ENCODE measurements at places on chromosomes 5 and 9.

GRCh38 chr9:72627956-72628540 is 106.6 kb downstream of the TMC1 start:
- no peak for DNase-seq

- DNase-seq = no peak
These were observed 1.0 kb upstream of the DAB2IP start for GRCh38 chr9:121650217-121651007.

DNA sequence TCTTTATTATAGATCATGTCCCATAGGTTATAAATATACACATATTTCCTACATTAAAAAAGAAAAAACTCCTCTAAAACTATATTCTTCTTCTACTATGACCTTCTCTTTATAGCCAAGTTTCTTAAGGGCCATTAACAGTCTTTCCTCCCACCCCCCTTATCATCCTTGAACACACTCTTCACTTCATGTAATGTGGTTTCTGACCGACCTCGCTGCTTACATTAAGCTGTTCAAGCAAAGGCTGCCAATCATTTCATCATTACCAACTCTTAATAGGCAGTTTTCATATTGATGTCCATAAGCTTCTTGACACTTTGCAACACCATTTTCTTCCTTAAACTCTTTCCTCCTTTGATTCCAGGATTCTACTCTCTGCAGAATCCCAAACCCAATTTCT is 283.0 kb upstream of the PCSK5 start:
- no peak for DNase-seq

GRCh38 chr5:148388696-148389095 is 4.9 kb downstream of the FBXO38 start:
- DNase-seq = no peak

DNA sequence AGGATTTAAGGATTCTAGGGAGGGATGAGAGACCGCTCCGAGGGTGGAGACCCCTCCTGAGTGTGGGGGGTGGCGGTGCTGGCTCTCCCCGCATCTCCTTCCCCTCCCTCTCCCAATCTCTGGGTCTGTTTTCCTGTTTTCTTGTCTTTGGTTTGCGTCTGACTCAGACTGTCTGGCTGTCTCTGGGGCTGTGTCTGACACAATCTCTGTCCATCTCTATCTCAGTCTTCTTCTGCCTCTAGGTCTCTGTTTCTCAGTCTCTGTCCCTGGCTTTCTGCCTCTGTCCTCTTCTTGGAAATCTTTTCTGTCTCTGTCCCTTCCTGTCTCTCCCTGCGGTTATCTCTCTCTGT is 196 bp upstream of the GRM6 start:
- no peak for DNase-seq

- no peak for DNase-seq
These were observed 156.4 kb upstream of the IRX4 start for GRCh38 chr5:2039180-2039531.

- no peak for DNase-seq
These were observed 43.0 kb upstream of the BOD1 start for GRCh38 chr5:173659423-173659822.

DNA sequence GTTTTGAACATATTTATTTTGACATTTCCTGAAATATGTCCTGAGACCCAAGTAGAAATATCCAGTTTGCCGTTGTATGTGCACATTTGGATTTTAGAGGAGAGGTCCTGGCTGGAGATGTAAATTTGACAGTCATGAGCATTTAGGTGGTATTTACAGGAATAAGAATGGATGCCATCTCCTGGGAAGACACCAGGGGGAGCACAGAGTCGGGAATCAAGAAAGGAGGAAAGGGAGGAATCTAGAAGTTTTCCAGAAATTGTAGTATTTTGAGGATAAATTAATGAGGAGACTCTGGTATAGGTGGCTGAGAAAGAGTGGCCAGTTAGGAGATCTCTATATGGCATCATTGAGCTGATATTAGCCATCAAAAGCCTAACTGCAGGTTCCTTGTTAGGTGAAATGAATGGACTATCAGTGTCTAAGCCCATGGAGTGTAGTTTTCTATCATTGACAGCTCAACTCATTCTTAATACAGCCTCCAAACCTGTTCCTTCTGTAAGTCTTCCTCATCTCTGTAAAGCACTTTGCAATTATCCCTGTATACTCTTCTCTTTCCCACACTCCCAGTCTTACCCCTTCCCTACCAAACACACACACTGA is 7.2 kb downstream of the GAPT start:
- DNase-seq = peak; percentile 32

- peak; percentile 77 for DNase-seq
These were observed 21.3 kb downstream of the TRMO start for GRCh38 chr9:97900738-97901565.

DNA sequence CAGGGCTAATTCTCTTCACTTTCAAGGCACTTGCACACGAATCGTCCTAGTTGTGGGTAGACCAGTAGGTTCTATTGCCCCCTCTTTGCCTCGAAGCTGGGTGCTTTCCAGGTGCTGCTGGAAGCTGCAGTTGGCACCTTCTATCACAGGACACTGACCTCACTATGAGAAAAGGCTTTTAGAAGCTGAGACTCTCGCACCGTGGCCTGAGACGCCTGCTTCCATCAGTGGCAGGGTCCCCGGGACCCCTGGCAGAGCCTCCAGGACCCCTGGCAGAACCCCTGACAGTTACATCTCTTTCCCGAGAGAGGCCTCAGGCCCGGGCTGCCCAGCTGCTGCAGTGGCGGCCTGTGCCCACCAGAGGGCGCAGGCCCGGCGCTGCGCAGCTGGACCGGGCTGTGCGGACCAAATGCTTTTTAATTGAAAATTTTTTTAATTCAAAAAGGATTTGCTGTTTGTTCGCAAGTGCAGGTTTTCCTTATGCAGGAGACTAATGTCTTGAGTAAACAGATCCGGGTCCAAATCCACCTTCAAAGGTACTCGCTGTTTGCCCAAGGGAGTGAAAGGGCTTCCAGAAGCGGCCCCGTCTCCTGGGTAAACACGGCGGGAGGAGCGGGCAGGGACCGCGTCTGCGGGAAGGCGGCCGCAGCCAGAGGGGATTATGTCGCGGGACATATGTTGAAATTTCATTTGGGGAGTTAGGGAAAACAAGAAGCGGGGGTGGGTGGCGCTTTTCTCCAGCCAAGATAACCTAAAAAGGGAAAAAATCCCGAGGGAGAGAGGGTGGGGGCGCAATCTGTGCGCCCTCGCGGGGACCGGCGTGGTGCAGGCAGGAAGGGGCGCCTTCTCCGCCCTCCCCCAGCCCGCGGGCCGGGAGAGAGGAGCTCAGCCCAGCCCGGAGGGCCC is 114.5 kb upstream of the LMX1B start:
- DNase-seq = no peak

DNA sequence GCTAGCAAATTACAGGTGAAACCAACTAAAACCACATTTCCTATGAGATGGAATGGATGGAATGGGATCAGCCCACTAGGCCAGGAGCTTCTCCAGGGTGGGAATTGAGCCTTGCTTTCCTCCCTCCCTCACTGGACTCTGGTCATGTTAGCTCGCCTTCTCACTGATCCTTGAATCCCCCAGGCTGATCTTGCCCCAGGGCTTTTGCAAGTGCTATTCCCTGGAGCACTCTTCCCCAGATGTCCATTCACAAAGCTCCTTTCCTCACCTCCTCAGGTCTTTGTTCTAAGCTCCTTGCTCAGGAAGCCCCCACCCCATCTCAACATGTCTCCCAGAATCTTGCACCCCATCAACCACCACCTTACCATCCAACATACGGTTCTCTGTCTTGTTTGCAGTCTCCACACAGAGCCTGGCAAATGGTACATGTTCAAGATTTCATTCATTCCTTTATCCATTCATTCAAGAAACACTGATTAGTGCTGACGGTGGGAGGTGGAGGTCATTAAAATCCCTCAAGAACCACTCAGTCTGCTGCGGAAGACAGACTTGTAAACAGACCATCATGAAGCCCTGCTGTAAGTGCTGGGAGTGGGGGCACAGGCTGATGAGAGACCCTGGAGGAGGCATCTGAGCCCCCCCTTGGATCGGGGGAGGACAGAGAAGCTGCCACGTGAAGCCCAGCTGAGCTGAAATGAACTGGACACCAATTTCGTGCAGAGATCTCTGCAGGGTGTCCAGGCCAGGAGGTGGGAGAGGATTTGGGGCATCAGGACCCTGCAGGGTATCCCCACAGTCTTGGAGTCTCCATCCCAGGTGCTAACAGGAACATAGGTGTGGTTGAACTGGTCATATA is 141.7 kb downstream of the BARX1 start:
- DNase-seq = no peak

- no peak for DNase-seq
These were observed 48.2 kb downstream of the RXRA start for GRCh38 chr9:134374301-134375010.

DNA sequence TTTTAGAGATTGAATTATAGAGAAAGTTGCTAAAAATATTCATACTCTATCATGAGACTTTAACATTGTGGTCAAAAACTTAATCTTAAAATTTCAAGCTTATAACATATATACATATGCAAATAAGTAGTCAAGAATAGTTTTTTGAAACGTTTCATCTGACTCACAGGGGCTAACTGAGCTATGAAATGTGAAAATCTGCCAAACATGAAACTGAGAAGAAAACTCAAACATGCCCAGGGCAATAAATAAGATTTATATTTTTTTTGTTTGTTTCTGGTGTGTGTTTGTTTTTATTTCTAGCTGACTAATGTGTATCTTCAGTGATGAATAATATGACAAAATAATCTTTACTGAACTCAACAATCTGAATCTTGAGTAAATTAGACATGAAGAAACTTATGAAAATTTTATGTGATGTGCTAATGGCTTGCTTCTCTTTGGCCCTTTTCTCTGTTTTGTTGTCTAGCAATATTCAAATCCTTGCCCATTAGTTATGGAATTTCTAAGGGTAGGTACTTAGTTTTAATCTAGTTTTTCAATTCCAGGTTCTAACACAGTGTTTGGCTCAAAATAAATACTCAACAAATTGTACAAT is 99.9 kb downstream of the FAM174A start:
- DNase-seq = no peak

DNA sequence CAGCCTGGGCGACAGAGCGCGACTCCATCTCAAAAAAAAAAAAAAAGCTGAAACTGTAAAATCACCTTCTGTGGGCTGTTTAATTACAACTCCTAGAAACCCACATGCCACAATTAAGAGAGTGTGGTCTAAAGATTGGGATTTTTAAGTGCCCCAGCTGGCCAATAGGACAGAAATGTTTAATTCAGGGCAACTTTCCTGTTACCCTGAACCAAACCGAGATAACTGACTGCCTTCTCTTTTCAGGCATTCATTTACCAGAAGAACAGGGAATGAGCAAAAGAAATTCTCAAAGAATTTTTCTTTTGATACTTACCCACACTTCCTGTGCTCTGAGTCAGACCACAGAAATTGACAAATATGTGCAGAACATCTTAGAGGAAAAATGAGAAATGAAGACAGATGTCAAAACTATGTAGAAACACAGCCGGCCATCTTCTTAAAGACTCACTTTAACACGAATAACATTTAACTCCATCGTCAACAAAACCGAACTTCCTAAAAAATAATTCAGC is 221.3 kb upstream of the DAPK1 start:
- no peak for DNase-seq

- no peak for DNase-seq
These were observed 160.6 kb downstream of the CCDC192 start for GRCh38 chr5:127863610-127864395.

- no peak for DNase-seq
These were observed 6.3 kb downstream of the RAPGEF1 start for GRCh38 chr9:131733541-131734061.

GRCh38 chr9:116009420-116009819 is 144.2 kb upstream of the PAPPA start:
- DNase-seq = no peak

DNA sequence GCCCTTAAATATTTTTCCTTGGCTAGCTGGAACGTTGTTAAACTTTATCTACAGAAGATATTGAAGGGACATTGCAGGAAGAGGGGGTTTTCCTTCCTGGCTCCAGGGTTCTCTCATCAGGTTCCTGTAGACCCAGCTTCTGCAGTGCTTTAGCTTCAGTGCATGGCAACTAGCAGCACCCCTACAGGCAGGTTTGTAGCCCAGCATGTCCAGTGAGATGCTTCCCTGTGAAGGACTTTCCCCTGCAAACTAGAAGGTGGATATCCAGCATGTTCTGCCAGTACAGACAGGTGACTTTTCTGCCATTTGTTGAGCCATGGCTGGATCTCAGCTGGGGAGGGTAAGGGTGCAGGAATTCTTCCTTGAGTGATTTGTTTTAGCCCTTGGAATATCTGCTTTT is 10.4 kb downstream of the CCL28 start:
- DNase-seq = no peak

DNA sequence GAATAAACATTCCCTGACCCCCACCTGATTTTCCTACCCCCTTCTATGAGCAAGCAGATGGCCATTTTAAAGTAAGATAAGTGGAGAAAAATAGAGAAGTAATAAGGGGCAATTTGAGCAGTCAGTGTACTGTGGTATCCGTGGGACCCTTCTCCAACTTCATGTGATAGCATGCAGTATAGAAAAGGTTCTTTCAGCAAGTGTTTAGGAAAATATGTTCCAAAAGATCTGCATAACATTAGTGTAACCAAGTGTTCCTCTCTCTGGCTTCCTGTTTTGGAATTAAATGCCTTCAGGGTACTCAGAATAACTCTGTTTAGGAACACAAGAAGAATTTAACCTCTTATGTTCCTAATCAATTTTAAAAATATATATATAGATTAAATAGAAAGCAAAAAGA is 134.9 kb downstream of the ATG10 start:
- peak; percentile 44 for DNase-seq

DNA sequence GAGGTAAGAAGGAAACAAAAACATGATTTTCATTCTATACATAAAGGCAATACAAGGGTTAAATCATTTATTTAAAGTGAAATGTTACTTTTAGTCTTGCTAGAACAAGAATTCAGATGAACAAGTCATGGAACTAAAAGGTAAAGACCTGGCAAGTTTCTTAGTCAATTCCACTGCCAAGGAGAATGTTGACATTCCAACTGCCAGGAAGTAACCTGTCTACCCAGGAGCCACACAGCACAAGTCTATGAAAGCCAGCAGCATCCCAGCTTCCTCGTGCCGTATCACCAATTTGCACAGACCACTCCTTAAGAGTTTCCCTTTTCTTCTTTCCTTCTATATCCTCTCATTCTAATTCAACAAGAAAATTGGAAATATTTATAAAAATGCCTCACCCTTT is 79.9 kb downstream of the SETX start:
- no peak for DNase-seq

- no peak for DNase-seq
These were observed 25.0 kb downstream of the SGTB start for GRCh38 chr5:65696892-65697291.

DNA sequence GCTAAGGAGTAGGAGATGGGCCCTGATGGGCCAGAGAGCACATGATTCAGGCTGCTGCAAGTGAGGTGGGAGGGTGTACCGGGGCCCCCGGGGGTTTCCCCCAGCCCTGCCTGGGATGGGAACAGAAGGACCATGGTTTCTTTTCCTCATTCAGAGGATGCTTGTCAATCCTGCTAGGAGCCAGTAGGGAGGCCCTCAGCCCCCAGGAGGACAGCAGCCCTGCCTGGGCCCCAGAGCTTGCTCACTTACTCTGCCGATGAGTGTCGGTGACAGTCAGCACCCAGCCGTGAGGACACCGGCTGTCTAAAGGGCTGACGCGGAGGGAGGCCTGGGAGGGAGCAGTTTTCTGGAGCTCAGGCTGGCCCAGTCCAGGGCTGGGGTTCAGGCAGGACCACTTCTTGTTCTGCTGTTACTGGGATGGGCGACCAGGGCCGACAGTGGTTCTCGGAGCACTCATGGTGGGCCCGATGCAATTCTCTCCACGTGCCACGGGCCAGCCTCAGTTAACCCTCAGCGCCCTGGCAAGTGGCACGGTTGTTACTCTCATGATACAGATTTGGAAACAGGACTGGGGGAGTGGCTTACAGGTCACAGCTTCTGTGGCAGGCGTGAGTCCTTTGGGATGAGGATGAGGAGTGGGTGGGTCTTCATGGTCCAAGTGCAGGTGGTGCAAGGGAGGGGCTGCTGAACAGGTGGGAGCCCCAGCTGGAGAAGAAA is 1.8 kb downstream of the ARRDC1 start:
- DNase-seq = no peak

Data from spinal cord (tissue), 10 donors.